ENCODE measurements at places on chromosomes 12 and 14. TPM values are rescaled to one million over a fixed set of nuclear protein-coding genes. Genes with fewer than 3 reads are reported as not detected.

Gene PLEKHD1
- 0.24 TPM for total RNA-seq

- DNase-seq: no peak
Observed at GRCh38 chr12:121953117-121953692, 34.8 kb downstream of the CFAP251 start.

DNA sequence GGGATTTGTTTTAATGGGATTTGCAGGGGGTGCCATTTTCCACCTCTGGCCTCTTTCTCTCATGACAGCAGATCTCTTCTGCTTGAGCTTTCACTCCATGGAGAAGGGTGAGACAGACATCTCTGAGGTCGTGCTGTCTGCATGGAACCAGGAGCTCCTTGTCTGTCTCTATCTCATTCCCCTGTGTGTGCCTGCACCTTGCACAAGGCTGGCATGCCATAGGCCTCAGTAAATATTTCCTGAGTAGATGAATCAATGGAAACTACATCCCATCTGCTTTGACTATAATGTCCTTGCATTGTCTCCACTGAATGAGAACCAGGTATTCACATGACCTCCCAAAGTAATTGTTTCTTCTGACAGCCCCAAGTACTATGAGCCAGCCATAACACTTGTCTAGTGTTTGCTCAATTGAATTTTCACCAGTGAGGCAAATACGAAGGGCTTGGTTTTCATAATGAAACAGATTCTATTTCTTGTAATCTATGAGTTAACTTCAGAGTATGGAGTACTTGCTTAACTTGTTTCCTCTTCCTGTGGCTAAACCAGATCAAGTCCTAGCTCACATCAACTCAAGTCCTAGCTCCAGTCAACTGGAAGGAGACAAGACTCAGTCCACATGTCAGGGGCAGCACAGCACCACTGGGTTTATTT lies 32.3 kb downstream of the KCNK13 start:
- DNase-seq: no peak

Gene P2RX7
- 1.3 TPM for total RNA-seq

GRCh38 chr12:122028165-122028904 lies 6.7 kb downstream of the BCL7A start:
- DNase-seq: no peak

Gene KLRB1
- 0.24 TPM for total RNA-seq

GRCh38 chr14:101961011-101961721 lies 3.2 kb upstream of the DYNC1H1 start:
- peak; percentile 82 for DNase-seq

Gene GPRC5A
- total RNA-seq: 2.6 TPM

DNA sequence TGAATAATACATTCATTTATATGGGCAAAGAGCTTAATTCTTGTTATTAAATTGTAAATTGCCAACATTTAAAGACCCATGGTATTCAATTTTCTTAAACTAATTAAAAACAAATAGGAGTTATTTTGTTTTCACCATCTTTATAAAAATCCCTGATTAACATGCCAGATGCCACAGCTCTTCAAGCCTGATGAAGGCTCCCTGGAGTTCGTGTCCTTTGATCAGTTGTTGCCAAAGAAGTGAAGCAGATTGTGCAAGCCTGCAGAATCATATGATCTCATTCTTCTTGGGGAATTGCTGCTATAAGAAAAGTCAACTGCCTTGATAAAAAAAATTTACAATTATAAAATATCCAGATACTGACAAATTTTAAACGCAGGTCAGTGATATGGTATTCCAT lies 288.3 kb upstream of the PPFIA2 start:
- DNase-seq: no peak

Gene NOVA1
- 2.9 TPM for total RNA-seq

Gene CCDC197
- total RNA-seq: not detected

Gene RNU6-7
- not detected for total RNA-seq

DNA sequence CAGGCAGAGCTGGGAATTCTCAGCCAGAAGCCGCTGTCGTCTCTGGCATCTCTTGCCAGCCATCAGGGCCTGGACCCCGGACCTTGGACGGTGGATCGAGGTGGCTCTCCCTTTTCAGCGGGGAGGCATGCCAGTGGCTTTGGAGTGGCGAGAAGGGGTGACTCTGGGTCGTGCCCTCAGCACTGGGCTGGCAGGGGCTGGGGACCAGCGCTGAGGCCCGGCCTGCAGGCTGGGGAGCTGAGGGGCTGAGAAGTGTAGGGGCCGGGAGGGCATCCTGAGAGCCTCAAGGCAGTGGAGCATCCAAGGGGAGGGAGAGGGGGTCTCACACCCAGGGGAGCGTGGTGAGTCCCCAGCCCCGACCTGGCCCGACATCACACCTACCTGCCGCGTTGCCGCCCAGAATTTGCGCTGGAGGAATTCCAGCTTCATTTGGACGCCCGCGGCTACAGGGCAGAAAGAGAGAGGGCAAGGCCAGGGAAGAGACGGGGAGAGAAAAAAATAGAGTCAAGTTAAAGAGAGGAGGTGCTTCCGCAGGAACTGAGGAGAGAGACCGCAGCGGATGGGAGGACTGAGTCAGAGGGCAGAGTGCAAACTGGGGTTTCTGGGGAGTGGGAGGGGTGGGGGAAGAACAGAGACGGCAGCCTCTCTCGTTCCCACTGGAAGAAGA lies 9.0 kb upstream of the LRTM2 start:
- no peak for DNase-seq

- DNase-seq: no peak
Observed at GRCh38 chr12:5318874-5319273, 113.0 kb upstream of the NTF3 start.

GRCh38 chr14:104931304-104931770 lies 6.7 kb downstream of the PLD4 start:
- DNase-seq: no peak

DNA sequence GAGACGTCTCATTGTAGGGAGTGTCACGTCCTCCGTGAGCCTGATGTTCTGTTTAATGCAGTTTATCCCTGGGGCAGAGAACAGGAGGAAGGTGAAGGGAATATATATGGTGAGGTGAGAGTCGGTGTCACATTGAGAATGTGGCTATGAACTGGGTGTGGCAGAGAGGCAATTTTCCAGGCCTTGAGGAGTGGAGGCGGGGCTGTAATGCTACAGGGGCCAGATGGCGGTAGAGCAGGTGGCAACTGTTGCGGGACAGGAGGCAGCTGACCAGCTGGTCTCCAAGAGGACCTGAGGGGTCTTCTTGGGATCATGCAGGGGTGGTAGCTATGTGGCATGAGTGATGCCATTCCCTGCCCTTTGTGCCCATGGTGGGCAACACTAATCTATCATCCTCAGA lies 59.6 kb downstream of the CACNA1C start:
- DNase-seq: no peak

Gene FOXA1
- total RNA-seq: not detected

- no peak for DNase-seq
Observed at GRCh38 chr12:10957741-10958140, 18.7 kb upstream of the TAS2R14 start.

DNA sequence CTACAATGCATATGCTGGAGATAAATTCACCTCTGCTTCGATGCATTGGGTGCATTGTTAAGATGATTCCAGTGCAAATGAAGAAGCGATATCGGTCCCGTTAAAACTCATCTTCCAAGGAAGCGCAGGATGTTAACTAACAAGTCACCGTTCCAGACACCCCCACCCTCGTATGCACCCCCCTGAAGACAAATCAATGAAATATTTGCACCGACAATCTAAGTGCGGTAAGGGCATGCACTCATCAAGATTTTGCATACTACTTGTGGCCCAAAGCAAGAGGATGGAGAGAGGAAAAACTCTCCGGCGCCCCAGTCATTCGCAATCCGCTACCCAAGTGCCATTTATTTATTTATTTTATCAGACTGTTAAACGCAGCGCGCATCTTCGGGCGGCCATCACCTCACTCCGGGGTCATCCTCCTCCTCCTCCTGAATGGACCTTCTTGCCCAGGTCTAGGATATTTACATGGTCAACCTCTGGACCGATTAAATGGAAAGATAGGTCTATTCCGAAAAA lies 1.2 kb downstream of the NOVA1 start:
- DNase-seq: peak; percentile 19

DNA sequence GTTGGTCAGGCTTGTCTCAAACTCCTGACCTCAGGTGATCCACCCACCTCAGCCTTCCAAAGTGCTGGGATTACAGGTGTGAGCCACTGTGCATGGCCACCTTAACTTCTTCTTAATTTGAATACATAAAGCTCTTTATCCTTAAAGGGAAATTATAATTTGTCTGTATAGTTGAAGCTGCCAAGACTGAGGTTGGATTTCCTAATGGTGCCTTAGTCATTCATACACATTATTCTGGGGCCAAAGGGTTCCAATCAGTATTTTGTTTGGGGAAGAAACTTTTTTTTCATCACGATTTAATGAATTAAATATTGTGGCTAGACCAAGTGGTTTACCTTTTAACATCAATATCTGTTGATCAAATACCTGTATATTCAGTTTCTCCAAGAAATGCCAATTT lies 135.9 kb downstream of the SYT1 start:
- no peak for DNase-seq

GRCh38 chr12:119870457-119870856 lies 6.7 kb downstream of the CIT start:
- no peak for DNase-seq

GRCh38 chr14:20427231-20428009 lies 8.5 kb downstream of the KLHL33 start:
- DNase-seq: no peak

Gene CTSG
- total RNA-seq: 2.4 TPM

Gene MYF5
- not detected for total RNA-seq

DNA sequence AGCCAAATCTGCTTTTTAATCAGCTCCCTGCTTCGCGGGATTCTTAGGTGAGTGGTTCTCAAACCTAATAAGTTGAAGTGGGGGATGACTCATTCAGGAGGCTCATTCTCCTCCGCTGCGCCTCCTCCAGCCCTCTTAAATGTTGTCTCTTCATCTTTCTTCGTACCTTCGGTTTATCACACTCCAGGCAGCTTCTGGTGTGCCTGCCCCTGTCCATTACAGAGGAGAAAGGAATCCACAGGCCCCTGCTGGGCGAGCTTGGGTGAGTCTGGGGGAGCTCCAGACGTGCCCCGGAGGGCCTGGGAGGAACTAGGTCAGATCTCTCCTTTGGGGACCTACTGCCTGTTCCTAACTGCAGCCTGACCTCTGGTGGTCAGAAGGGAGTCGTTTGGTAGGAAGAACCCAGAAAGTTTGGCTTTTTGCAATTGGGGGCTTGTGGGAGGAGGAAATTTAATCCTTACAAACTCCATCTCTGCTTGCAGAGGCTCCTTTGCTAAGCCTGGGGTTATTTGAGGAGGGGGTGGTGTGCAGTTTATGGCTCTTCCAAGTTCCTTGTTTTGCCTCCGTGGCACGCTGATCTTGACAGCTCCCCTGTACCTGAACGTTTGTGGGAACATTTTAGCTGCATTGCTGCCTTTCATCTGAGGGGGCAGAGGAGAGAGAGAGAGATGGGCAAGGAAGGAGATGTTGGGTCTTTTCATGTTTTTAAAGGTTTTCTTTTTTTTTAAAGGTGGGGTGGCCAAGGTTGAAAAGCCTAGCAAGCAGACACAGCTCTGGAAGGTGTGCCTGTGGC lies 84.1 kb upstream of the GNG2 start:
- peak; percentile 58 for DNase-seq

Gene FITM1
- 103 TPM for total RNA-seq

GRCh38 chr12:4960030-4960429 lies 50.3 kb downstream of the KCNA1 start:
- peak; percentile 25 for DNase-seq
